ENCODE measurements at places on chromosomes 6 and 20. TPM values are rescaled to one million over a fixed set of nuclear protein-coding genes. Genes with fewer than 3 reads are reported as not detected.

GRCh38 chr20:39518654-39519053 is 556.5 kb downstream of the DHX35 start:
- no peak for DNase-seq

DNA sequence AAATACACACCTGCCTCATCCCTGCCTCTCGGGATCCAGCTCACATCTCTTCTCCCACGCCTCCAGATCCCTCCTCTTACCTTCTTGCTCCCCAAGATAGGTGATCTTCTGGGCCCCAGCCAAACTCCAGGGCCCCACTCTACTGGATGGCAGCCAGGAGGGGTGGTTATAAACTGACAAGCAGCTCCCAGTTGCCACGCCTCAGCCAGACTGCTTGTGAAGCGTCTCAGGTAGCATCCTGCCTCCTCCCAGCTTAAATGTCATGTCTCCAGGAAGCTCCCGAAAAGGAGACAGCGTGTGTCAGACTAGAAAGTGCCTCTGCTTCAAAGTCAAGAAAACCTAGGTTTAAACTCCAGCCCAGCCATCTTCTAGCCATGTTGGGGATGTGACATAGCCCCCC is 114.1 kb downstream of the LRFN2 start:
- DNase-seq: no peak

DNA sequence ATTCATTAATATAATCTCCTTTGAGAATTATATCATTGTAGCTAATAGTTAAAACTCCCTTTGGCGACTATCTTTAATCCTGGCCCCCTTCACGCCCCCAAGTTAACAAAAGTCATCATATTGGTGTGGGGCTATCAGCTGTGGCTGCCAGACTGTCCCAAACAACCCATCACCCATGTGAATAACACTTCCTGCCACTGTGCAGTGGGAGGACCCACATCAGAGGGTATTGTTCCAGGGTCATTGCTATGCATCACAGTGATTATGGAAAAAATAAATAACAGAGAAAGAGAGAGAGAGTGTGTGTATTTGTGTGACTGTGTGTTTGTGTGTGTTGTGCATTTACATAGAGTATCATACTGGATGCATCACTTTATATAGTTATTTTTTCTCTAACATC is 39.3 kb upstream of the TENT5A start:
- DNase-seq: no peak

DNA sequence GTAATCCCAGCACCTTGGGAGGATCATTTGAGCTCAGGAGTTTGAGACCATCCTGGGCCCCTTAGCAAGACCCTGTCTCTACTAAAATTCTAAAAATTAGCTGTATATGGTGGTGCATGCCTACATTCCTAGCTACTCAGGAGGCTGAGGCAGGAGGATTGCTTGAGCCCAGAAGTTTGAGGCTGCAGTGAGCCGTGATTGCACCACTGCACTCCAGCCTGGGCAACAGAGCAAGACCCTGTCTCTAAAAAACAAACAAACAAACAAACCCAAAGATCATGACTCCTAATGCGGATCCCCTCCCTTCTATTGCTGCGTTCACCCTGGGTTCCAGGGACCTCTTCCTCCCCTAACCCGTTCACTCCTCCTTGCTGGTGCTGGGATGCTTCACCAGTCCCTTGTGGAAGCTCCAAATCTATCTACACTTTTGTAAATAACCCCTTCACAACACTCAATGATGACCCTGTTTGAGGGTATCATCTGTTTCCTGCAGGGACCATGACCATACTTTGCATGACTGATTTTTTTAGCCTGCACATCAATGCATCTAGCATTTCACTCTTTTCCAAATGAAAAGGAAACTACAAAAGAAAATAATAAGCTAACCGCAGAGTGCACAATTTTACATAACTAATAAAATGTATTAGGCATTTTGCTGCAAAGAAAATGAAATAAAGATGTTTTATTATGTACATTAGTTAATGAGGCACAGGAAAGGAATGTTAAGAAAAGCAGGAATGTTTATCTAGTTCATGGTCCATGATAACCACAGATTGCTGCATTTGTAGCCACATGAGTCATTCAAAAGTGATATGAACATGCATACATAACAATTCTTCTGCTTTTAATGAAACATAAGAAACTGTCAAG is 30.5 kb upstream of the IPCEF1 start:
- no peak for DNase-seq

DNA sequence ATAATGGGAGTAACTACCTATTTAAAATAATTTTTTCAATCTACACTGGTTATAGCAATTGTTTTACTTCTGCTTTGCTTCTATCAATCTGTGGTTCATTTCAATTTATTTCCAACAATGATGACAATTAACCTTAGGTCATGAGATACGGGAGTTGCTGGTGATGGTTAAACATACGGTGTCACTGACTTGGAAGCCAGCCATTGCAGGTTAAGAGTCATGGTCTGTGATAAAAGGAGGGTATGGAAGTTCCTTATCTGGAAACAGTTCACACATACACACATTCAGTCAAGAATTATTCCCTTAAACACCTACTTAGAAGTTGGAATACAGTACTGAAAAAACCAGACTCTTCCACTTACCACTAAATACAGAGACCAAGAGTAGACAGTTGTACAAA is 180.0 kb downstream of the KIF16B start:
- DNase-seq: no peak

GRCh38 chr6:6875818-6876470 is 231.8 kb upstream of the RREB1 start:
- DNase-seq: no peak

DNA sequence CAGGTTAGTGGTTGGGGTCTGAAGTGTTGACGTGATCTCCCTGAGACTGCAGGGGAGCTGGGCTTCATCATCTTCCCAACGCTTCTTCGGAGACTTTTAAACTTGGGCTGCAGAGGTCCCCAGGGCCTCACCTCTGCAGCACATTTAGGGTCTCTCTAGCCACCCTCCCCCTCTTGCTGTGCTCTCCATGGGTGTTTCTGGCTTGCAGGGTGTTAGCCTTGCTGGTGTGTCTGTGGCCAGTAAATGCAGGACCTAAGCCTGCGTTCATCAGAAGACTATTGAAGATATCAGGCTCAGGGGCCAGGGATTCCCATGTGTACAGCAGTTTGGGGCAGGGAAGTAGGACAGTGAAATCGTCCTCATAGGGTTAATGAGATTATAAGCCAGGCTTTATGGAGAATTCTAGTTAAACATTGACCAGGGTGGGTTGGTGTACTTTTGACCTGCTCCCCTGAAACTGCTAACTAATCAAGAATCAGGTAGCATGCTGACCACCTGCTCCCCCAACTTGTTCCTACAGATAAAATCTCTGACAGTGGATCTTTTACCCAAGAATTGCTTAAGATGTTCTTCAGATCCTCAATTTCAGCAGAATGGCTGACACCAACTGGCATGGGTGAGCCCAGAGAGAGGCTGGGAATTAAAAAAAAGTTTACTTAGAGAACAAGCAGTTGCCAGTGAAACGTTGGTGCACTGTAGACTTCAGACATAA is 3.8 kb upstream of the DDO start:
- no peak for DNase-seq

The HLA-G gene
- total RNA-seq: not detected

- no peak for DNase-seq
Measured at GRCh38 chr6:128993166-128993565, 110.2 kb downstream of the LAMA2 start.

DNA sequence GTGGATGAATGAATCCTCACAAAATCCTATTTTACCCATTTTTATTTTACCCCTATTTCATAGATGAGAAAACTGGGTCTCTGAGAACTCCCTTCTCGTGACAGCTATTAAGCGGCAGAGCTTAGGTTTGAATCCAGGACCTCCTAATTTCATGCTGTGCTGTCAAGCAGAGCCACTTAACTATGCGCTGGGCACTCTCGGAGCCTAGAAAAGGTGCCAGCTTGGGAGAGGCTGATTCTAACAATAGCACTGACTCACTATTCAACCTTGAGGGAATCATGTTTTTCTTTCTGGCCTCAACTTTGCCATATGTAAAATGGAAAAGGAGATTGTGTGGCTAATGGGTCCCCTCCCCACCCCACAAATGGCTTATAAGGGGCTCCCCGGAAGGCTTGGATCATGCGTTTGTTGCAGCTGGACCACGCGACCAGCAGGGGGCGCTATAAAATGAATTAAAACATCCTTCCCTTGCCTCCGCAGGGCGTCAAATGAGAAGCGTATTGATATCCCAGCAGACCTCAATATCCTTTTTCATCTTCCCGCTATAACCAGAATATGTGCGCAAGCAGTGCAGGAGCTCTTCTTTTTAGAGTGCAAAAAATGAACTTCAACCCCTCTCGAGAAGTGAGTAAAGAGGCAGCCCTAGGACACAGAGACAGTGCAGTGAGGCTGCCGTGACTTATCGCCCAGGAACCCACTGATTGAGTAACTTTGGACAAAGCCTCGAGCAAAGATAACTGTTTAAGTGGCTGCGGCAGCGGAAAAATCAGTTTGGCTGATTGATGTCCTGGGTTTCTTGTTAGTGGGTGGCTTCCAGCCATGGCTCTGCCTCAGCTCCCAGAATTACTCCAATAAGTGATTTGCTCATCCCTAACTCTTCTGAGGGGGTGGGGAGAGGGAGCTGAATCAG is 12.8 kb upstream of the PDYN start:
- DNase-seq: peak; percentile 18

GRCh38 chr6:132571774-132572173 is 1.7 kb downstream of the TAAR6 start:
- DNase-seq: no peak

- DNase-seq: no peak
Measured at GRCh38 chr20:43894491-43894890, 20.2 kb upstream of the TOX2 start.

DNA sequence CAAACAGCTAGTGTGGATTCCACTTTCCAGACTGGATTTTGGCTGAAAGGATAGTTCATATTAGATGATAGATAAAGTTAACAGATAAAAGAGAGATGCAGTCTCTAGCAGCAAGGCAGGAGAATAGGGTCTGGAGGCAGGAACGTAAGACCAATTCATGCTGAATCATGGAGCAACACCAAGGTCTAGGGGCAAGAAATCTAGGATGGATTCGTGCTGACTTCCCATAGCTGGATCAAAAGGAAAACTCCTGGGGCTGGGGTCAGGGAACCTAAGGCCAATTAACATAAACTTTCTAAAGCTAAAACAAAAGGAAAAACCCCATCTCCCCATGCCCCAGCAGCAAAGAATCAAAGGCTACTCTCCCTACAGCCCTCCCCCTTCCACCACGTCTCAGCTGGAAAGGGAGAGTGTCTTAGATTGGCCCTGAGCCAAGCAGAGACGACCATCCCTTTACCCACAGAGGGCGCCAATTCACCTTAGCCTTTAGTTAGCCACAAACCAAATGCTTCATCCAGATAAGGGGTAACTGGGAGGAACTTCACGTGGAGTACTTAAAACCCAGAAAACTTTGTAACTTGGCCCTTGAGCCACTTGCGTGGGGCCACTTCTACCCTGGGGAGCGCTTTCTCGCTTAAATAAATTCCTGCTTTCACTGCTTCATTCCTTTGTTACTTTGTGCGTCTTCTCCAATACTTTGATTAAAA is 7.6 kb downstream of the TREM1 start:
- DNase-seq: peak; percentile 61

The WASF1 gene
- total RNA-seq: 4.1 TPM

The PHACTR3 gene
- 5.5 TPM for total RNA-seq

DNA sequence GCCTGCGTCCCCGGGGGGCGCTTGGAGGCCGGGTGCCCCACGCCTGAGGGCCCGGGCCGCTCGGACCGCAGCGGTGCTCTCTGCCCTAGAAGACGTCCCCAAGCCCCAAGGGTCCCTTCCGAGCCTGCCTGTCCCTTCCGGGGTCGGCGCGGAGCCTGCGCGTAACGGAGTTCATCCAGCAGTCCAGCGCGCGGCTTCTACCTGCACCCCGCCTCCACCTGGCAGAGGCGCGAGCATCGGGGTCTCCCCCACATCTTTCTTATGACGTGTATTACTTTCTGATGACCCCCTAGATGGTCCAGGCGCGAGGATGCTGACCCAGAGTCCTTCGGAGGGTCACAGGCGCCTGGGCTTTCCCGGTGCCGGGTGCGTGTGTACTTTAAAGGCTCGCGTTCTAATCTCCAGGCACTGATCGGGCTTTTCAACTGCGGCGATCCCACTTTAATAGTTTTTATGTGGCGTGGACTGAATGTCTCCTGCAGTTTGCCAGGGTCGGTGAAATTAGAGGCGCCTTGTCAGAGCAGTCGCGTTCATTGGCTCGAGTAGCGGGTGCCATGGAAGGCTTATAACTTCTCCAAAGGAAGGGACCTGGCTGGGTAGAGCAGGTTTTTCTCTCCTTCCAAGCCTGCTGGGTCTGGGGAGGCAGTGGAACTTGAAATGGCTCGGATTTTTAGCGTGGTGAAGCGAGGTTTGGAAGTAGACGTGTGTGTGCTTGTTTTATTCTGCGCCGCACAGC is 912 bp downstream of the EYA4 start:
- no peak for DNase-seq

- DNase-seq: no peak
Measured at GRCh38 chr6:2157441-2158127, 87.8 kb downstream of the GMDS start.

GRCh38 chr6:54758340-54758739 is 88.2 kb upstream of the FAM83B start:
- no peak for DNase-seq

DNA sequence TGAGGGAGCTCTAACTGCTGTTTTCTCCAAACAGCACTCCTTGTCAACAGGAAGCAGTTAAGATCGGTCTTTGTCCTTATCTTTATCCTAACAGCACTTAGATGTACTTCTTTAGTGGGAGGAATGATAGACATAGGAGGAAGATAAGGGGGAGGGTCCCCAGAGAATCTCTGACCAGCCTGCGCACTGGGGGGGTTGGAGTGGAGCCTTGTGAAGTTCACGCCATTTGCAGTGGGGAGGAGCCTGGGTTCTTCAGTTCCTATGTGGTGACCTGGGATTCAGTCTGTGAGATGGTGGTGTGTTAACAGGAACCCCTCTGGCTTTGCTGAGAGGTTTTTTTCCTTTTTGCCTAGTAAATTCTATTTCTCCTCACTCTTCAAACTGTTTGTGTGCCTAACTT is 18.1 kb upstream of the ASCC3 start:
- DNase-seq: no peak

- no peak for DNase-seq
Measured at GRCh38 chr20:50870561-50871161, 60.6 kb downstream of the ADNP start.

- DNase-seq: no peak
Measured at GRCh38 chr6:113481458-113481857, 375.7 kb upstream of the MARCKS start.

DNA sequence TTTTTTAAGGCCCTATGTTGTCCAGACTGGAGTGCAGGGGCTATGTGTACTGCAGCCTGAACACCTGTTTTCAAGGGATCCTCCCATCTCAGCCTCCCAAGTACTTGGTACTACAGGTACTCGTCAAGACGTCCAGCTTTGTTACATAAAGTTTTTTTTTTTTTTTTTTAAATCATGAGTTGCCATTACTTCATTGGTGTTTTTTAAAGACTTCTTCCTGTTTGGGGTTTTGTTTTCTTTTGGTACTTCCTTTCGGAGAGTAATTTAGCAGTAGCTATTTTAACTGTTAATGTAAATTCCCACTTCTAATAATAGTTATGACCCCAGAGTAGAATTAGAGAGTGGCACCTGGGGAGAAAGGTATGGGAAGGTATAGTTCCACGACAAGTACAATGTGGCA is 10.5 kb downstream of the ZNFX1 start:
- no peak for DNase-seq

The PGC gene
- total RNA-seq: not detected

The DLL1 gene
- total RNA-seq: 27.8 TPM

The SLC17A3 gene
- total RNA-seq: not detected
